ENCODE measurements at places on chromosomes 7 and 10.

GRCh38 chr10:102752934-102753664, 9.4 kb downstream of the WBP1L start:
- peak; percentile 63 for DNase-seq

DNA sequence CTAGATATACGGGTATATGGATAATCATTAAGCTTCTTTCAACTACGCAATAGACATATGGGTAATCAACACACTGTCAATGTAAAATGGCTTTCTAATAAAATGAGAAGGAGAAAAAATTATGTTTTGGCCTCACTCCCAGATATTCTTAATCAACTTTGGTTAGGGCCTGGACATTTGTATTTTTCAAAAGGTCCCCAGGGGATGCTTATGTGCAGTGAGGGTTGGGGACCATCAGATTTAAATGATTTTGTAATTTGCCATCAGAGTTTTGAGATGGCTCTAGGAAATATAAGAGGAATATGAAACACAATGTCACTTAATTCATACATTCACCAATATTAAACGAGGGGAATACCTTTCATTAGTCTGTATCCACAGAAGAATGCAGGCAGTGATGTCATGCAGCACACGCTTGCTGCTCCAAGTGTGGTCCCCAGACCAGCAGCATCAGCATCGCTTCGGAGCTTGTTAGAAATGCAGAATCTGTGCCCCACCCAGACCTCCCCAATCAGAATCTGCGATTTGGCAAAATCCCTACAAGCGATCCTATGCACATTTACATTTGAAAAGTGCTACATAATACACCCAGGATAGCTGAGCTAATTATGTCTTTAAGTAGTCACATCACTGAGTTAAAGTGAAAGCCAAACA, 75.1 kb downstream of the INHBA start:
- DNase-seq = no peak

- no peak for DNase-seq
Measured at GRCh38 chr10:70660722-70661121, 11.6 kb upstream of the ADAMTS14 start.

GRCh38 chr7:74129887-74130286, 44.3 kb upstream of the EIF4H start:
- no peak for DNase-seq

GRCh38 chr7:48502021-48502420, 330.8 kb downstream of the ABCA13 start:
- no peak for DNase-seq

GRCh38 chr7:37369906-37370305, 78.8 kb downstream of the ELMO1 start:
- no peak for DNase-seq

- DNase-seq = peak; percentile 37
Measured at GRCh38 chr10:58781873-58782488, 269.3 kb downstream of the BICC1 start.

DNA sequence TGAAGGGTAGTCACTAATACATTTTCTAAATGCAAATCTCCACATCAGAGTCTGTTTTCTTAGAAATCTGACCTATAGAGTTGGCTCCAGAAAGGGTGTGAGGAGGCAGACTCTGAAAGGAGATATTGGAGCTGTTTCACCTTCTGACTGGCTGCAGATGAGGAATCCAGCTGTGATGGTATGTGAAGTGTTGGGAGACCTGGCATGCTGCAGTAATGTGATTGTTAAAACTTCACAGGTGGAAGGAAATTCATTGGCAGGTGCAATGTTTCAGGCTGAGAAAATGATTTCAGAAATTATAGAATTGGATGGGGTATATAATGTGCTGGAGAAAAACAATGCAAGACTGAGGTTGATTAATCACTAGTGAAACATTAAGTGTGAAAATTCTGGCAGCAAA, 1134.0 kb upstream of the LRRN3 start:
- no peak for DNase-seq

- peak; percentile 83 for DNase-seq
Measured at GRCh38 chr10:86872757-86873156, 84.7 kb downstream of the MMRN2 start.

DNA sequence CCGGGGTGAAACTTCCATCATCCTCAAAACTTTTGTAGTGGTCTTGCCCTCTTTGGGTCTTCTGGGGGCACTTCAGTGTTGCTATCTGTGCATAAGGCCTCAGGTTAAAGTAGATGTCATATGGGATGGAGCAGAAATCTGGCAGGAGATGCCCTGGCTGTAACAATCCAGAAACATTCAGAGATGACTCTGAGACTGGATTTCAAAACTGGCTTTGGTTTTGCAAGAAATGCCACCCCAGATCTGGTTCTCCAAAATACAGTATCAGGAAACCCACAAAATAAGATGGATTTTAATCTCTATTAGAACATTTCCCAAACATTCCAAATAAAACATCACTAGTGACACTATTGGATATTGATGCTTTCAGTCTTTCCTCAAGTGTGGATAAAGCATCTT, 191.5 kb downstream of the REEP3 start:
- DNase-seq = no peak

DNA sequence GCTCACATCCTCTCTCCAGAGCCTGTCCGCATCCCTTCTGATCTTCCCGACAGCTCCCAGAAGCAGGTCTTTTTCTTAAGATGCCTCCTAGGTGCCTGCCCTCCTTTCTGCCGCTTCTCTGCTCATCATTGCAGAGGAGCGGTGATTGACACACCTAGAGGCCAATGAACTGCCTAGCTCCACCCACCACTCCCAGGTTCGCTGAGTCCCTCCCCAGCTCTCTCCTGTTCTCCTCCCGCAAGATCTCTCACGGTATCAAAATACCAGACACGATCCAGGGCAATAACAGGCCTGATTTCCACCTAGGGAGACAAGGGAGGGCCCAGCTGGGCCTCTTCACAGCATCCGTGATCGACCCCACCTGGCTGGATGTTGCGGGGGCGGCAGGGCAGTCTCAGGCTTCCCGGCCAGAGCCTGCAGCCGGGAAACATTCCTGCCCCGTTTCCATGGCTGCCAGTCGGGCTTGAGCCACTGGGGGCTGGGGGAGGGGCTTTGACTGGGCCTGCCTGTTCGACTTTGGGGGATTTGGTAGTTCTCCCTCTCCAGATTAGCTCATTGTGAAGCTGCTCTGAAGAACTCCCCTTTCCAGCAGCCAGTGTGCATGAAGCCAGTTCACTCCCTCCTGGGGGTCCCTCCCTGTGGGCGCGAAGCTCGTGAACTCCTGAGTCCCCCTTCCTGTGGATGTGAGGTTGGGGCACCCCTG, 373.5 kb downstream of the RPS24 start:
- DNase-seq = peak; percentile 40

Measured in suppressor macrophage treated with lipopolysaccharide for 1 hour (primary cell).